ENCODE measurements at places on chromosomes 5 and 9.
A peak's percentile ranks its signal among the peaks of the same experiment; 100 is the strongest.

- DNase-seq: peak; percentile 76
Observed at GRCh38 chr5:111859031-111859430, 102.0 kb upstream of the NREP start.

DNA sequence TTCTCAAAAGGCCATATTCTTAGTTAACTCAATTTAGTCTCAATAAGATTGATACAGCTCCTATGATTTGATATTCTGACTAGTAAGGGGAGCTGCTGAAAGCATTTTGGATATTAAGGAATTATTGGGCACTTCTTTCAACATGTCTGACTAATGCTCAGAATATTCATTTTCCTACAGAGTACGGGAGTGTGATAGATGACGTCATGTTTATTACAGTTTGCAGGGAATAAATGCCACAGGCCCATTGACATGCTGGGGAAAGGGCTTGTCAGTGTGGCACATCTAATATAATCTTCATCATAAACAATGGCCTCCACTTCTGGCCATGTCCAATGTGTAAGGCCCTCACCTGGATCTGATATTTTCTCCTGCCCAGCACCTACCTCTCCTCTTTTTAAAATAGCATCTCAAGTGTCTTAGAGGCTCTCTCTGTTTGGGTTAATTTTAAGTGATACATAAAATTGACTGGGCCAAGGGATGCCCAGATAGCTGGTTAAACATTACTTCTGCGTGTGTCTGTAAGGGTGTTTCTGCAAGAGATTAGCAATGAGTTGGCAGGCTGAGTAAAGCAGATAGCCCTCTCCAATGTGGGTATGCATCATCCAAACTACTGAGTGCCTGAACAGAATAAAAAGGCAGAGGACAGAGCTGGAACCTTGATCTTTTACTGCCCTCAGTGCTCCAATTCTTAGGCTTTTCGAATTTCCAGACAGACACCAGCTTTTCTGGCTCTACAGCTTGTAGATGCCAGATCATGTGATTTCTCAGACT is 99.3 kb downstream of the SLC24A2 start:
- DNase-seq: peak; percentile 6

DNA sequence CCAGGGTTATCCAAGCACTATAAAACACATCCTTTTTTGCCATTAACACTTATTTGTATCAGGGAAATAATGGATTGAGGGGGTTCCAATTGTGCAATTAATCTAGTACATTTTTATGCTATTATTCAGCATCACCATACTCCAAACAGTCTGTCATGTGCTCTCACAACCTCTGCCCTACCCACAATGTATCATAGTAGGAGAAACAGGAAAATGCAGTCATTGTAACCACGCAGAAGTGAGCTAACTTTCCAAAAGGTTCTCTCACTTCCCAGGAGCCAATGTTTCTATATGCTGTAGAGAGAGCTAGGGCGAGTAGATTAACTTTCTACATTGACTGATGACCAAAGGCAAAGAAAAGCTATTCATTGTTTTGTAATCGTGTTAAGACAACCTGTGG is 29.8 kb downstream of the DAB2 start:
- peak; percentile 89 for DNase-seq

- no peak for DNase-seq
Observed at GRCh38 chr5:143124593-143124992, 278.9 kb downstream of the NR3C1 start.

Measured in fibroblast of pulmonary artery (primary cell).